T-helper 17 cell (primary cell): ENCODE measurements at places on chromosomes 1 and 21.

DNA sequence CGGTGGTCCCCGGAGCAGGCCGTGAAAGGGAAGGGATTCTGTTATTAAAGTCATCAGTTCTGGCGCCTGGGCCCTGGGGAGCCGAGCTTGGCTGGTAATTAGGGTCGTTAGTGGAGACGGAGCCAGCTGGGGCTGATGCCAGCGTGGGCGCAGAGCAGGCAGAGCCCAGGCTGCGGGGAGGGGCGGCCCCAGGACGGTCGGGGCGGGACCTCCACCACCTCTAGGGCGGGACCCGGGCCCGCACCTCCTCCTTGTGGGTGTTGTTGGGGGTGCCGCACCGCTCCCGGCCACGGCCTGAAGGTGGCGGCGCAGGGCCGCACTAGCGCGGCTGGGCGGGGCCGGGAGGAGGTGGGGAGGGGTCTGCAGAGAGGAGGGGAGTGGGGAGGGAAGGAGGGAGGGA, 470.6 kb downstream of the PTPRU start:
- DNase-seq, result no peak

DNA sequence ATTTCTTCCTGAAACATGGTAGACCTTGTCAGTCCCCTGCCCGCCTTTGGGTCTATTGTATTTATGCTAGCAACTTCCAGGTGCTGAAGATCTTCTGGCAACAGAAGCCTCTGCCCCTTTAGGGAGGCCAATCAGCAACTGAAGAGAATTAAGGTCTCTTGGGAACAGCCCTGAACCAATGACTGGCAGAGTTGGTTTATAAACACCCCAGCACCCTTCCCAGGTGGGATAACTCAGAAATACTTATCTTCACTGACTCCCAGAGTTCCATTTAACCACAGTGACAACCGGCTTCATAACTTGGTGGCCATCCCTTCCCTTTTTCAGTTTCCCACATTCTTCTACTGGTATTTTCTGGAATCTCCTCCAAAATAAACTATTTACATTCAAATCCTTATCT, 27.2 kb upstream of the TMCO1 start:
- no peak for DNase-seq

GRCh38 chr1:151693057-151693651, 23.4 kb downstream of the CELF3 start:
- no peak for DNase-seq

GRCh38 chr1:217715681-217716080, 84.5 kb downstream of the SPATA17 start:
- DNase-seq, result no peak

GRCh38 chr1:36664571-36665287, 182.0 kb upstream of the CSF3R start:
- DNase-seq, result no peak

DNA sequence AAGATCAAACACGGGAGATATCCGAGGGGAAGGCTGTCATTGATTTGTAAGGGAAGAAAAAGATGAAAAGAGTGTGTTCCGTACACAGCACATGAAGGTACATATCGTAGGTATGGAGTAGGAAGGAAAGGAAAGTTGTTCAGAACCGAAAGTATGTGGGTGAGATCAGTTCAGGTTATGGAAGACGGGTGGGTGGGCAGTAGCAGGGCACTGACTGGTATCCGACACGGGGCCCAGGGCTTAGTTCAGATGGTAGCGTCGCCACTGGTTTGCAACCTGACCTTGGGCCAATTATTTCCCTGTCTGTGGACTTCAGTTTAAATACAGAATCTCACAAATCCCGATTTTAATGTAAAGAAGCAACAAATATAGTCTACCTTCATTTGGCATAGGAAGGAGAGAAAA, 27.8 kb upstream of the A3GALT2 start:
- DNase-seq, result no peak

- DNase-seq, result no peak
Measured at GRCh38 chr21:45029948-45030681, 44.3 kb upstream of the ADARB1 start.

DNA sequence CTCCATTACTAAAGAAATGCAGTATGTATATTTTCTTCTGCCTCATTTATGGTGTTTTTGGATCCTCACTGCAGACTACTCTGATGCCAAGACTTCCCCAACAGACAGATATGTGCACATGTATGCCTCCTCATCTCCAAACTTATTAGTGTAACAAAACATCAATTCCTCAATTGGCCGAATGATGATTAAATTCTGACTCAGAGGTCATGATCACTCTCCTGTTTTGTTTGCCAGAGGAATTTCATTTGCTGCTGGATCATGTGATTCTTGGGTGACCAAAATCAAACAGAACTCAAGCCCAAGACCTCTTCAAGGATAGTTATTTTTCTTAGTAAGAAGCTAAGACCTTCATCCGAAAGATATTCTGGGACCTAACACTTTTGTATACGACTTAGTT, 227.6 kb downstream of the LMO4 start:
- DNase-seq, result no peak

DNA sequence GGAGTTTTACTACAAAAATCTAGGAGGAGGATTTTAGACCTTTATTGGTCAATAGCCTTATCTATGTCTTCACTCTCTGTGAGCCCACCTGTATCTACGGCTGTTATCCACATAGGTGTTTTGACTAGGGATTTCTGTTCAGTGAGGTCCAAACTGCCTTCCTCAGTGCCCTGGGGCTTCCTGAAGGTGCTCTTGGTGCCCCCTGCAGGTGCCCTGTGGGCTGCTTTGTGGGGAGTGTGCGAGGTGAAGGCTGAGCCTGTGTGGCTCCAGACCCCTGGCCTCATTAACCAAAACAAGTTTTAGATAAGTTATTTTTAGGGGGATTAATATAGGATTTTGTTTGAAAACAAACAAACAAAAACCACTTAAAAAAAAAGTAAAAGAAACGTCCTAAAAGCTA, 122.5 kb downstream of the KIF26B start:
- DNase-seq, result no peak

DNA sequence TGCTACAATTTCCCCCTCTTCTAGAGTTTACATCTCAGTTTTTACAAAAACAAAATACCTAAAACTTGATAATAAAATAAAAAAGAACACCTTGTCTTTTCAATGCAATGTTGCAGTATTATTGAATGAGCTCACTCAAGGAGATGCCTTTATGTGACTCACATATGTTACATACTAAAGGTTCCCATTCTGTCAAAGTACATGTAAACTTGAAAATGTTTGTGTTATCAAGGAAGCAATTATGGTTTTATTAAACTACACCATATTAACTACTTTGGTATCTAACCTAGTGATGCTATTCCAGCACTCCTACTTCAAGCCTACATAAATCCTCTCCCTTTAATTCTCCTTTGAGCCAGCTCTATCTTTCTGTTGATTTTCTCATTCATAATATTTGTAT, 658.3 kb downstream of the PTPRC start:
- no peak for DNase-seq

DNA sequence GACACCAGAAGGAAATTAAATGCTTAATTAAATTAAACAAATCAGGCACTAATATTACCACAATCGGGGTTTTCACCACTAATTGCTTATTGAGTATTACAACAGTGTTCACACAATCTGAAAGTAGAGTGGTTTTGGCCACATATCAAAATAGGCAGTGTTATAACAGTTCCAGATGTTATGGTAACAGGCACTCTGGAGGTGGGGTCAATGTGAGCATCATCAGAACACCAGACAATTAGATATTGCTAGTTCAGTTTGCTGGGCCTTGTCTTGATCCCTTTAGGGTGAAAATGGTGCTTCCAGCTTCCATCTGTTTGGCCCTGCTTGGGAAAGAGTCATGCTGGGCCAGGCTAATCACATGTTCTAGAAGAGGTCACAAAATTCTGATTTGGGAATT, 14.5 kb upstream of the DDAH1 start:
- DNase-seq, result no peak

GRCh38 chr1:167450843-167451242, 67.5 kb downstream of the CD247 start:
- no peak for DNase-seq

DNA sequence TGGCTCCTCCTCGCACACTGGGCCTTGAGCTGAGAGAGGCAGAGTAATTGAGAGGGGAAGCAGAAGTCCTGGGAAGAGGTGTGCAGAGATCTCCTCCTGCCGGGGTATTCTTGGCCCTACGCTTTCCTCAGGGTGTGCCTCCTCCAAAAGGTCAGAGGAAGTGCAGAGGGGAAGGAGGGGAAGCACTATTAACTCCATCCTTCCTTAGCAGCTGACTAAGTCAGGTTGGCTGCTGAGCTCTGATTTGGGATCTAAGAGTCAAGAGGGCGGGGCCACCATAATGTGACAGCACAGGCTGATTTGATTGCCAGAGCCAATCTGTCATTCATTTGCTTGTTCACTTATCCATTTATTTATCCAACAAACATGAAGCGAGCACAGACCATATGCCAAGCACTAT, 12.3 kb downstream of the ATP2B4 start:
- no peak for DNase-seq

DNA sequence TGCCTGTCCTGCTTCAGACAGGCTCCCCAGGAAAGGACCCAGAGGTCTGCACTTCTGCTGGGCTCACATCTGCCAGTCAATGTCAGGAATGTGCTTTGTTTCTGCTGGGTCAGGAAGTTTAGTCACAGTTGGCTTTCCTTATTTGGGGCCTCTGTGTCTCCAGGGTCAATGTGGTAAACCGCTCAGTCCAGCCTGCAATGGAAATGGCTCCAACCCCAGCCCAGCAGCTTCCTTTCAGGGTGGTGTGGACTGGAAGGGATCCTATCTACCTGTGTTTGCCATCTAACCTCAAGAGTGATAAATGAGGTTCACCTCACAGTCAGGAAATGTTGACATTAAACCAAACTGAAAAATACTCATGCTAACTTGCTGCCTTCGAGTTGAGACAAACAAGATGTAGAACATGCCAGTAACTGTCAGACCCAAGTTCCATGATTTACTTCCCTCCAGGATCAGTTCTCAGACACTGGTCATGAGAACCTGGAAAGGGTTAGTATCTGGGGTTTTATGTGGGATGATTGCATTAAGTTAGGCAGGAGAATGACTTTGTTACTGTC, 20.3 kb downstream of the ENO1 start:
- no peak for DNase-seq

GRCh38 chr1:225559902-225560301, 93.0 kb downstream of the ENAH start:
- no peak for DNase-seq

DNA sequence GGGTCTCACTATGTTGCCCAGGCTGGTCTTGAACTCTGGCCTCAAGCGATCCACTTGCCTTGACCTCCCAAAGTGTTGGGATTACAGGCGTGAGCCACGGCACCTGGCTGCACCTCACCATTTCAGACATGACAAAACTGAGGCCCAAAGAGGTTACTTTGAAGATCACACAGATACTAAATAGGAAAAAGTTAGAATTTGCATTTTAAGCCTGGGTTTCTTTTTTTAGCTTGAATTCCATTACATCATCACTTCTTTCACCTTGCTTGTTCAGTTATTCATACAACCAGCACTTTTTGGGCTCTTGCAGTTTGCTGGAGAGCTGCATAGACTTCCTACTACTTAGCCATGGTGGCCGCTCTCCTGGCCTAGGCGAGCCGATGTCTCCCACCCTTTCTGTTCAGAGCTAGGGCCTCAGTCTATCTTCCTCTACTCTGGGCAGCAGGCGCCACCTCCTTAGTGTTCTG, 16.3 kb upstream of the CD2 start:
- no peak for DNase-seq

- no peak for DNase-seq
Measured at GRCh38 chr1:29800522-29800956, 564.2 kb downstream of the PTPRU start.

GRCh38 chr1:158485455-158485854, 13.4 kb downstream of the OR10R2 start:
- DNase-seq, result no peak

GRCh38 chr1:147236959-147237791, 5.3 kb upstream of the CHD1L start:
- no peak for DNase-seq

DNA sequence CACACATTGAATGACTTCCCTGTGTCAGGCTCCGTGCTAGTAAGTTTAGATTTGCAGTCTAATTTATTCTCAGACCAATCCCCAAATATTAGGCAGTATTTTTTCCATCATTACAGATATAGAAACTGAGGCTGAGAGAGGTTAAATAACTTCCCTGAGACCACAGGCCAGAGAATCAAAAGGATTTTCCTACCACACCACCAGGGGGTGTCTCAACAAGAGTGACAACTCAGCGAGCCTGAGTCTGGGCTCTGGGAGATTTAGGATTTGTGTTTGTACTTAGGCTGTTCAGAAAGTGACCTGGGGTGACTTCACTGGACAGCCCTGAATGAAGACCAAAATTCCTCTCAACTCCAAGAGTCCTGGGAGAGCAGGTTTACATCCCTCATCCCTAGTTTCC, 13.3 kb upstream of the LCE5A start:
- no peak for DNase-seq

DNA sequence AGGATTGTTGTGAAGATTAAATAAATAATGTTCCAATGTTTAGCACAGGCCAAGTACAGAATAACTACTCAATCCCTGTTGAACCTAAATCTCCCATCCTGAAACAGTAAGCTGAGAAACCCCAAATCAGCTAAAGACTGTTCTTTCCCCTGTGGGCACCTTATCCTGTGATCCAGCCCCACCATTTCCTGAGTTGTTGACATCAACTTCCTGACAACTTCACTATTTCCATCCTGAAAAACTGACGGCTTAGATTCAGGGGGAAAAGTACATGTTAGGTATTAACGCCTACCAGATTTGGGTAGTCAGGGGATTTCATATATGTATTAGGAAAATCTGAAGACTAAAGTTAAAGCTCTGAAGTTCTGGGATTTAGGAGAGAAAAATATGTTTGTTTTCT, 51.7 kb upstream of the PALMD start:
- no peak for DNase-seq

GRCh38 chr1:154925335-154926170, 11.0 kb downstream of the PMVK start:
- no peak for DNase-seq

- DNase-seq, result no peak
Measured at GRCh38 chr1:12511128-12511484, 106.9 kb downstream of the DHRS3 start.

DNA sequence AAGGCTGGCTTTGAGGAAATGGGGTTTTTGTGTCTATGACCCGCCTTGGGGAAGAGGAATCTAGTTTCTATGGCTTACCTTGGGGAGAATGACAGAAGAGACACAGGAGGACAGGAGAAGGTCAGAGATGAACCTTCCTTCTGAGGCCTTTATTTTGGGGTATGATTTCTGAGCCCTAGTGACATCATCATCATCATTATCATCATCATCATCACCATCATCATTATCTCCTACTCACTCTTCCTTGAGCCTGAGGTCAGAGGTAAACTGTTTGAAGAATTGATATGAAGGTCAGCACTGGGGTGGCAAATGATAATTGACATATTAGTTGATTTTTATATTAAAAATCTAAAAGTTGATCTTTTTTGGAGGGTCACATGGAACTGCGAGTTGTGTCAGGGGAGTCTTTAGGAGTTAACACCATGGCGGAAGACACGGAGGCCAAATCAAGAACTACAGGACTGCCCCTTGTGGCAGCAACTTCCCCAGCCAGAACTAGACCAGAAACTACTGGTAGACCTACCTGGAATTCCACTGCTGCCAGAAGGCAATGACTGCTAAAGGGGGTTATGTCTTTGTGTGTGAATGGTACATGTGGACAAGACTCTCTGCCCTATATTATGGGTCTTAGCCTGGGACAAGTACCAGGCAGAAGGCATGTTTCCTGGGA, 49.8 kb upstream of the WLS start:
- DNase-seq, result no peak
